ENCODE measurements at places on chromosomes 6 and 20. TPM values are rescaled to one million over a fixed set of nuclear protein-coding genes. Genes with fewer than 3 reads are reported as not detected.
A peak's percentile ranks its signal among the peaks of the same experiment; 100 is the strongest.

DNA sequence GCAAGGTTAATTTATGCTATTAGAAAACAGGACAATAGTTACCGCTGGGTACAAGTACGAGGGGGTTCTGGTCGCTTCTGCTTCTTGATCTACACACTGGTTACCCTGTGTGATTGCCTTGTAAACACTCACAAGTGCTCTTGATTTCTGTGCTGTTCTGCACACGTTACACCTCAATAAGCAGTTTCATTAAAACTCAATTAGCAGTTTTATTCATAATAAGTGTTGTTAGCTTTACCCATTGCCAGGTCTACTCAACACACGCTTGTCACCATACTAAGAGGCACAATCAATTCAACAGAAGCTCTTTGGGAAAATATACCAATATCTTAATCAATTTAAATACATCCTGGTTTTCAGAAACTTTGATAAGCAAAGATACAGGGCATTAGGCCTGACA lies 20.4 kb downstream of the BMP7 start:
- DNase-seq, result no peak
- H3K4me1 ChIP-seq, result peaks cover 2% of the 10 kb centered on the region
- no peak overlapping the region for H3K4me3 ChIP-seq
- peaks cover 5% of the 10 kb centered on the region for H3K36me3 ChIP-seq

GRCh38 chr20:62301111-62301668 lies 1.6 kb upstream of the ADRM1 start:
- DNase-seq, result peak; percentile 29
- H3K36me3 ChIP-seq, result peaks cover 15% of the 10 kb centered on the region
- H3K27me3 ChIP-seq, result no peaks in the 10 kb centered on the region
- H3K4me1 ChIP-seq, result no peaks in the 10 kb centered on the region
- no peak overlapping the region for H3K27ac ChIP-seq
- peak overlapping the region; percentile 85 for H3K4me3 ChIP-seq

DNA sequence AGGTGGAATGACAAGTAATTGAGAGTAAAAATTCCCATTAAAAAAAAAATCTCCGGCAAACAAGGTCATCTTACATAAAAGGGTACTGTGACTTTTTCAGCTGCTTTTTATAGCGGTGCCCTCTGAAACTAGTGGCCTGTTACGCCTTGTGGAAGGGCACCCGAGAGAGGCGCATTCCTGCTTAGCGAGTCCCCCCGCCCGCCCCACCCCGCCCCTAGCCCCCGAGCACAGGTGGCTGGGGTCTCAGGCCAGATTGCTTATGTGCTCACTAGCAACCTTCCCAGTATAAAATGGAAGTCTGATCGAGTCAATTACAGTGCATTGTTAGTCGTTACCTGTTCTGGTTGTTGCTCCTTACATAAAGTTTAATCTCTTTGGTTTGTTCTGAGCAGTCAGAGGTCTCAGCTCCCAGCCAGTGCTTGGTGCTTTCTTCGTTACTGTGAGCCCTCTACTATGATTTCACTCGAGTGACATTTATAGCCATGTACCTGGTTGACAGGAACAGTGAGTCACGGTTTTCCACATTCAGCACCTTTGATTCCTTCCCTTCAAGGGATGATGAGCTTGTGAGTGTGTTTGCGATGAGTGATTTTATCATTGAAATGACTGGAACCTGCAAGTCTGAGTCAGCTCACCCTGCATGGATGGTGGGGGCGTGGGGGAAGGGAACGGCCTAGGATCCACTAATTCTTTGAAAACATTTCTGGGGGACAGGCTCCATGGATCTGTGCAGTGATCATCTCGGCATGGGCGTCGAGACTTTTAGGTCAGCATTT lies 47.6 kb downstream of the ZDHHC14 start:
- no peak overlapping the region for H3K27ac ChIP-seq
- no peaks in the 10 kb centered on the region for H3K27me3 ChIP-seq
- no peak for DNase-seq
- H3K4me3 ChIP-seq, result no peak overlapping the region
- H3K4me1 ChIP-seq, result peaks cover 1% of the 10 kb centered on the region

- H3K36me3 ChIP-seq, result no peaks in the 10 kb centered on the region
- no peaks in the 10 kb centered on the region for H3K4me1 ChIP-seq
- no peak for DNase-seq
- H3K27ac ChIP-seq, result no peak overlapping the region
Observed at GRCh38 chr20:9672981-9673380, 158.6 kb downstream of the LAMP5 start.

DNA sequence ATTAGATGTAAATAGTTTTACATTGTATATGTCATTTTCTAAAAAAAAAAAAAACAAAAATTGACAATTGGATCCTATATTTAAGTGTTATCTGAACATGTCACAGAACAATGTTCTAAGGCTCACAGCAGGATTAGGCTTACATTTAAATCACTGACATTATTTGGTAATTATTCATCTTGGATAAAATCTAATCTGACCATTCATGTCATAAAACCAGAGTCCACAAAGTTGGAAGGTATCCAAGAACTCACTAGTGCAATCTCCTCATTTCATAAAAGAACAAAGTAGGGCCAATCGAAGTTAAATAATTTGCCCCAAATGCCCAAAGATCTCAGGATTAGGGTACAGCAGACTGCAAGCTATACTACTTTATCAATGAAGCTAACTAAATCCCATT lies 73.0 kb downstream of the PDSS2 start:
- no peak overlapping the region for H3K4me3 ChIP-seq
- H3K27ac ChIP-seq, result no peak overlapping the region
- DNase-seq, result no peak
- no peaks in the 10 kb centered on the region for H3K4me1 ChIP-seq
- no peaks in the 10 kb centered on the region for H3K36me3 ChIP-seq
- H3K27me3 ChIP-seq, result no peaks in the 10 kb centered on the region

DOK5 gene
- total RNA-seq, result 4.5 TPM

AGPAT4 gene
- total RNA-seq, result 19.5 TPM

WFDC12 gene
- not detected for total RNA-seq

DNA sequence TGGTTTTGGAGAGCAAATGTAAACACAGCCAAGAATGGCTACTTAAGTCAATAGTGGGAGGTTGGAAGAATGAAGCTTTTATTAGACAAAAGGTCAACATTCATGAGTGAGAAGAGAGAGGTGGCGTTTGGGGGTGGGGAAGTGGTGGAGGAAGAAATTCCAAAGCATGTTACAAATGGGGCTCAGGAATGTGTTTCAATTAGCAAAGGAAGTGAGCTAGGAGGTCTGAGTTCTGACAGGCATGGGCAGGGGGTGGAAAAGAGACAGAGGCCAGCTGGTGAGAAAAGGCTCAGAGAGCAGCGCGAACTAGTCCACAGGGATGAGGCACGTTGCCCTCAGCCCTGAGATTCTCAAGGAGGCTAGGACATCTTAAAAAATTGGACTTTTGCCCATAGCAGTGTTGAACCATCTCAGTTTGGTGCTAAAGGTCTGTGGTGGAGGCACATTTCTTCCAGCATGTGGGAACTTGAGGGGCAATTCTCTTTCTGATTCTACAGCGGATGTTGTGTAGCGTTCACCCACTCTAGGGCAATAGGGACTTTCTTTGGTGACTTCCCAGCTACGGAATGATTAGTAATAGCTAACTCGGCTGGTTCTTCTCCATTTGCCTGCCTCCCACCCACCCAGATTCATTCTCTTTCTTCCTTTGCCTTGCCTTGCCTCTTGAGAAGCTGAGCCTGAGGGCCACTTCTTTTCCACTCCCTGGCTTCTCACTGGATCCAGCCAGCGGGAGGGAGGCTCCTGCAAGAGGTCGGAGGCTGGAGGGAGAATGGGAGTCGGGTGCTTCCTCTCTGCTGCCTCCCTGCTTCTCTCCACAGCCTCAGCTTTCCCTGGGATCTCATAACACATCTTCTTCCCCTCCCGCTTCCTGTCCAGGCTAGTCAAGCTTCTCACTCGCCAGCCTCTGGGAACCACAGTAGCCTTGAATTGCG lies 45.1 kb upstream of the NEDD9 start:
- no peaks in the 10 kb centered on the region for H3K36me3 ChIP-seq
- H3K27ac ChIP-seq, result no peak overlapping the region
- no peaks in the 10 kb centered on the region for H3K27me3 ChIP-seq
- DNase-seq, result peak; percentile 60
- H3K4me3 ChIP-seq, result no peak overlapping the region

GRCh38 chr6:24329451-24329850 lies 28.4 kb downstream of the DCDC2 start:
- H3K4me1 ChIP-seq, result no peaks in the 10 kb centered on the region
- no peaks in the 10 kb centered on the region for H3K27me3 ChIP-seq
- H3K36me3 ChIP-seq, result no peaks in the 10 kb centered on the region

DNA sequence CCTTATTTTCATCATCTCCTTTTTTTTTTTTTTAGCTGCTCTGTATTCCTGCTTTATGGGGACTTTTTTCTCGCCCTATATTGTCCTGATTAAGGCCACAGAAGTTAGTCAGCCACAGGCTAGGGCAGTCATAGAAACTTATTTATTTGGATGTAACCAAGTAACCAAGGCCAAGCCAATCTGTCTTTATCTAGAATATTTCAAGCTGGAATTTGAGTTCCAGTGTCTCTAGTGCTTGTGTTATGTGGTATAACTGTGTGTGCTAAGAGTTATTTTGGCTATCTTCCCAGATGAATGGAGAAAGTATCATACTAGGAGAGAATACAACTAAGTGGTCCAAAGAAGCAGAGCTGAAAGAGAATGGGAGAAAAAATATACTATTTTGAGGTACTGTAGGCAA lies 751.5 kb downstream of the CBLN4 start:
- H3K4me3 ChIP-seq, result no peak overlapping the region
- H3K27me3 ChIP-seq, result peaks cover 3% of the 10 kb centered on the region
- H3K36me3 ChIP-seq, result no peaks in the 10 kb centered on the region
- no peak overlapping the region for H3K27ac ChIP-seq
- H3K4me1 ChIP-seq, result peaks cover 2% of the 10 kb centered on the region

- no peaks in the 10 kb centered on the region for H3K36me3 ChIP-seq
- H3K27me3 ChIP-seq, result no peaks in the 10 kb centered on the region
- no peak overlapping the region for H3K4me3 ChIP-seq
Observed at GRCh38 chr6:85065831-85066230, 301.4 kb upstream of the TBX18 start.

DNA sequence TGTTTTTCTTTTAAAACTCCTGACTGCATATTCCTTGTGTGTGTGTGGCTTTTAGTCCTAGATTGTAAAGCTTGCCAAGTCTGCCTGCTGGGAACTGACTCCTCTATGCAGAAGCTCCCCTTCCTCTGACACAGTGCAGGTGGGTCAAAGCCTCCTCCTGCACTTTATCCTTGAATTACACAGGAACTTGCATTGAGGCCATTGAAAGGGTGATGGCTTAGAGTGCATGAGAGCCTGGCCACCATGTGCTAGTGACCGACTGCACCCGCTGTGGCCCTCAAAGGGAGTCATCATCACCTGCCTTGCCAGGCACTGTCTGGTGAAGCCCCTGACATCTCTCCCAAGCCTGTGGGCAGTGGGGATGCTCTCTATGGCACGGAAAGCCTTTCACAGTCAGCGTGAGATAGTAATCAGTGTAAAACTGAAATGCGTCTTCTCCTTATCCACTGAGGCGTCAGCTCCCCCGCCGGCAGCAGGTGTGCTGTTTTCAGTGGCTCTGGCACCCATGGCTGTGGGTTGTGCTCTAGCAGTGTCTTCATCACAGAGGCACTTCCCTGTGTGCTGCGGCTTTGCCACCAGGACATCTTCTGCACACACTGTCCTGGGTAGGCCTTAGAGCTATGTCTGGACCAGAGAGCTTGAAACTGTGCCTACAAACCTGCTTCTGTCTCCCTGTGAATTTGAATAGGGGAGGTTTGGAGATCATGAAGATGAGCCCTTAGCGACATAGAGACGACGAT lies 87.9 kb downstream of the THBS2 start:
- H3K36me3 ChIP-seq, result peaks cover 5% of the 10 kb centered on the region
- no peak overlapping the region for H3K4me3 ChIP-seq
- H3K4me1 ChIP-seq, result no peaks in the 10 kb centered on the region
- DNase-seq, result peak; percentile 16
- H3K27me3 ChIP-seq, result no peaks in the 10 kb centered on the region

- no peak overlapping the region for H3K27ac ChIP-seq
- H3K4me3 ChIP-seq, result no peak overlapping the region
- peaks cover 3% of the 10 kb centered on the region for H3K4me1 ChIP-seq
Observed at GRCh38 chr20:62425281-62426058, 1.9 kb downstream of the RBBP8NL start.

GRCh38 chr20:57274846-57275245 lies 8.4 kb upstream of the BMP7 start:
- DNase-seq, result no peak
- no peak overlapping the region for H3K27ac ChIP-seq
- H3K4me1 ChIP-seq, result peaks cover under 1% of the 10 kb centered on the region
- H3K36me3 ChIP-seq, result no peaks in the 10 kb centered on the region
- no peak overlapping the region for H3K4me3 ChIP-seq
- no peaks in the 10 kb centered on the region for H3K27me3 ChIP-seq

PPP1R10 gene
- 123 TPM for total RNA-seq

GRCh38 chr20:21702016-21702415 lies 3.4 kb upstream of the PAX1 start:
- peaks cover 93% of the 10 kb centered on the region for H3K27me3 ChIP-seq
- H3K27ac ChIP-seq, result no peak overlapping the region
- H3K4me1 ChIP-seq, result no peaks in the 10 kb centered on the region
- DNase-seq, result no peak
- H3K36me3 ChIP-seq, result no peaks in the 10 kb centered on the region

GRCh38 chr6:54361188-54361587 lies 52.9 kb downstream of the TINAG start:
- no peak overlapping the region for H3K4me3 ChIP-seq
- H3K27ac ChIP-seq, result no peak overlapping the region
- no peaks in the 10 kb centered on the region for H3K27me3 ChIP-seq
- DNase-seq, result no peak

HUS1B gene
- 0.96 TPM for total RNA-seq

- no peak overlapping the region for H3K27ac ChIP-seq
- no peaks in the 10 kb centered on the region for H3K4me1 ChIP-seq
- H3K36me3 ChIP-seq, result no peaks in the 10 kb centered on the region
- DNase-seq, result no peak
- H3K4me3 ChIP-seq, result no peak overlapping the region
Observed at GRCh38 chr20:1402149-1402548, 9.3 kb upstream of the FKBP1A start.

KIF6 gene
- 0.88 TPM for total RNA-seq

- DNase-seq, result no peak
- H3K36me3 ChIP-seq, result no peaks in the 10 kb centered on the region
- no peak overlapping the region for H3K4me3 ChIP-seq
- H3K27ac ChIP-seq, result no peak overlapping the region
- no peaks in the 10 kb centered on the region for H3K27me3 ChIP-seq
- H3K4me1 ChIP-seq, result no peaks in the 10 kb centered on the region
Observed at GRCh38 chr6:46377209-46377608, 114.0 kb downstream of the RCAN2 start.

All from H9 (cell line).